ENCODE measurements at places on chromosomes 6 and 20.

DNA sequence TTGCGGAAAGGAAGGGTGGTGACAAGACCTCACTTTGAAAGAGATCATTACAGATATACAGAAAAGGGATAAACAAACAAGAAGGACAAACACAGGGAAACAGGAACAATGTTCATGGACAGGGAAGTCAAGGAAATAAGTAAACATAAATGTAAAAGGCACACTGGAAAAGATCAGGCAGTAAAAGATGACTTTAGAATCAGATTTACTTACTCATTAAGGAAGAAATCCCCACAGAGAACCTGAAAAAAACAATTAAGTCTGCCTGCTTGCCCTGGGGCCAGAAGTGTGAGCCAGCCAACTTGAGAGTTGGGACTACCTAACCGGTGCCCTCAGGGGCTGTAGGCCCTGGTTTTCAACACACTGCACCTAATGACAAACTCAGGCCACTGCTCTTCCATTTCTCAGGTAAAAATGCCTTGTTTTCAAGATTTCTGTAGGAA lies 1.7 kb downstream of the APMAP start:
- DNase-seq, result no peak

- no peak for DNase-seq
Observed at GRCh38 chr6:78062993-78063392, 410.2 kb downstream of the MEI4 start.

DNA sequence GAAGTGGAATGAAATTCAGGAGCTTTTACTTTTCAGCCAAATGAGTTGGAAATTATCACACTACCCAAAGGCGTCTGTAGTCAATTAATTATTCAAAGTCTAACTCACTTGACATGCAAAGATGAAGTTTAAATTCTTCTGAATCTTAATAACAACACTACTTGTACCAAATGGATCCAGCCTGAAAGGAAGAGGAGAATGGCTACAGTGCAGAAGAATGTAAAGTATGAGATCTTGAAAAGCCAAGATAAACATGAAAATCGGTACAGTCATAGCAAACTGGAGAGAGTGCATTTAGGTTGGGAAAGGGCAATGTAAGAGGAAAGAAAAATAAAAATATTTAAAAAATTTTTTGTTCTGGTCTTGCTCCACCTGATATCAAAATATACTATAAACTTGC lies 195.5 kb downstream of the SIM1 start:
- no peak for DNase-seq

GRCh38 chr20:62736407-62737071 lies 27.9 kb downstream of the NTSR1 start:
- peak; percentile 37 for DNase-seq

DNA sequence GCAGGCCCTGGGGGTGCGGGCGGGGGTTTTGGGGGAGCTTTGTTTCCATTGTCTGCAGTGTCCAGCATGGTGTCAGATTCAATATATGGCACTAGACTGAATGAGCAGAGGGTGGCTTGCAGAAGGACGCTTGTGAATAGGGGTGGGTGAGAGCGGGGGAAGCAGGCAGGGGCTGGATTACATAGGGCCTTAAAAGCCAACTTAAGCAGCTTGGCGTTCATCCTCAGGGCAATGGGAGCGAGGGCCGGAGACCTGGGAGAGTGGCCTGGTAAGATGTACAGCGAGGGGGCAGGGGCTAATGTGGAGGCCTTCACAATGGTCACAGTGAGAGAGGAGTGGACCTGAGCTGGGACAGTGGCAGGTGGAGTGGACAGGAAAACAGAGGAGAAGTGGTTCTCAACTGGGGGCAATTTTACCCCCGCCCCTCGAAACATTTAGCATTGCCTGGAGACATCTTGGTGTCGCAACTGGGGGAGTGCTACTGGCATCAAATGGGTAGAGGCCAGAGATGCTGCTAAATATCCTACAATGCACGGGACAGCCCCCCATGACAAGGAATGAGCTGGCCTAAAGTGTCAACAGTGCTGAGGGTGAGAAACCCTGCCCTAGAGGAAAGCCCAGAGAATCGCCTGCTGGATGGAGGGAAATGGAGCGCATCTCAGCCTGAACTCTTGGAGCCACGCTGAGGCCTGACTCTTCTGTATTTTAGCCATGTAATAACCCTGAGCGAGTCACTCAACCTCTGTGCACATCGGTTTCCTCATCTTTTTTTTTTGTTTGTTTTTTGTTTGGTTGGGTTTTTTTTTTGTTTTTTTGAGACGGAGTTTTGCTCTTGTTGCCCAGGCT lies 15.1 kb upstream of the BAK1 start:
- no peak for DNase-seq

DNA sequence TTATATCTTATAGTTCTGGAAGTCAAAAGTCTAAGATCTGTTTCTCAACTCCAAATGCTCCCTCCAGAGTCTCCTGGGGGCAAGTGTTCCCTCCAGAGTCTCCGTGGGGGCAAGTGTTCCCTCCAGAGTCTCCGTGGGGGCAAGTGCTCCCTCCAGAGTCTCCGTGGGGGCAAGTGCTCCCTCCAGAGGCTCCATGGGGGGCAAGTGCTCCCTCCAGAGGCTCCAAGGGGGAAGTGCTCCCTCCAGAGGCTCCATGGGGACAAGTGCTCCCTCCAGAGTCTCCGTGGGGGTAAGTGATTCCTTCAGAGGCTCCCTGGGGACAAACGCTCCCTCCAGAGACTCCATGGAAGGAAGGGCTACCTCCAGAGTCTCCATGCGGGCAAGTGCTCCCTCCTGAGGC lies 34.0 kb upstream of the THBS2 start:
- no peak for DNase-seq

DNA sequence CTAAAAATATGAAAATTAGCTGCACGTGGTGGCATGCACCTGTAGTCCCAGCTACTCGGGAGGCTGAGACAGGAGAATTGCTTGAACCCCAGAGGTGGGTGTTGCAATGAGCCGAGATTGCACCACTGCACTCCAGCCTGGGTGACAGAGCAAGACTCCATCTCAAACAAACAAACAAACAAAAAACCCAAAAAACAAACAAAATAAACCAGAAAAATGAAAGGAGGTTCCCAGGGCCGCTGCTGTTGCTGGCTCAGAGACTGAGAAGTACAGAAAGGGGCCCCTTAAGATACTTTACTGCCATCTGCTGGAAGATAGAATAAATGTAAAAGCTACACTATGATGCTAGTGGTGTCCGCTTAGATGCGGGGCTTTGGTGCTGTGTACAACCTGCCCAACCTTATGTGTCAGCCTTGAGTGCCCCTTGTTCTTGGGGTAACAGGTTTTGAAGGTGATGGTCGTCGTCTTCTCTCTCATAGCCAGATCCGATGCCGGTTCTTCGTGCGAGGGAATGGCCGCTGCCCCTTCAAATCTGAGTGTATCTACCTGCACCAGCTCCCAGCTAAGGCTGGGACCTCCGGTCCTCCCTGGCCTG lies 2.8 kb upstream of the FANCE start:
- DNase-seq, result peak; percentile 73

- DNase-seq, result no peak
Observed at GRCh38 chr6:139271056-139271455, 20.7 kb downstream of the TXLNB start.

DNA sequence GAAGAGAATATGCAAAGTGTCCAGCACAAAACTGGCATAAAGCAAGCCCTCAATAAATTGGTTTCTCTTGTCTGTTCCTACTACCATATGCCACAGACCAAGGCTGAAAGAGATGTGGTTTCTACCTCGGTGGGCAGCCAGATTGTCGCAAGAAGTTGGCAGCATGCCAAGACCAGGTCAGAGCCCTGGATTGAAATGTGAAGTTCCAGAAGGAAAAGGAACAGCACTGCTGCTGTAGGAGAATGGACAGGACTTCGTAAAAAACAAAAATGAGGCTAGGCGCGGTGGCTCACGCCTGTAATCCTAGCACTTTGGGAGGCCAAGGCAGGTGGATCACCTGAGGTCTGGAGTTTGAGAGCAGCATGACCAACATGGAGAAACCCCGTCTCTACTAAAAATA lies 22.1 kb downstream of the MRPL14 start:
- no peak for DNase-seq

DNA sequence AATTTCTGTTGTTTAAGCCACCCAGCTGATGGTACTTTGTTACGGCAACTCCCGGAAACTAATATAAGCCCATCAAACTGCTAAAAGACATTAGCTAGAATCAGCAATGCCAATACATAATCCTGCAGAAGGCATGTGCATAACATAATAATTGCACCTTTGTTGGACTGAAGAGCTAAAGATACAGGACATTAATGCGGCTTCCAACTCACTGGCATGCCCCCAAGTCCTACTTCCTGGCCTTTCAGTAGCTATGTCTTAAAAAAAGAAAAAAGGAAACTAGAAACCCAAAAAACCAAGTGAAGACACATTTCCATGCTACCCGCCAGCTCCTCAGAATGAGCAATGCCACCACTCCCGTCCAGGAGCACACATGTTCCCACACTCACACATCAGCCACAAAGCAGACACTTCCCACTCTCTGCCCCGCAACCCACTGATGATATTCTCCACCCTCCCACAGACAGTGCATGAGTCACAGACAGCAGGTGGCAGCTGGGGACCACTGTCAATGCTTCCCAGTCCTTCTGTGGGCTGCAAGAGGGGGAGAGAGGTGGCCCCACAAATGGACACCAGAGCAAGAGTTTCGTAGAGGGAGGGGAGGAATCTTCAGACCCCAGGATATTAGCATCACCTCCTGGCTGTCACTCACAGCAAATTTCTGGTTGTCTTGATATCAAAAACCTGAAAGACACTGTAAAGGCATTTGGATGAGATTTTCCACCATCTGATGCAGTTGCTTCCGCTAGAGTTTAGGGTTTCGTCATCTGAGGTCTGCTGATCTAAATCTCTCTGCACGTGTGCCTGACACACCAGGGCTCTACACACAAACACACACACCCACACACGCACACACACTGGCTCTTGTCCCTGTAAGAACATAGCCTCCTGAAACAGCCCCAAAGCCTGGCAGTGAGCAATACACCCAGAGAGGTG lies 32.8 kb downstream of the GFOD1 start:
- no peak for DNase-seq

DNA sequence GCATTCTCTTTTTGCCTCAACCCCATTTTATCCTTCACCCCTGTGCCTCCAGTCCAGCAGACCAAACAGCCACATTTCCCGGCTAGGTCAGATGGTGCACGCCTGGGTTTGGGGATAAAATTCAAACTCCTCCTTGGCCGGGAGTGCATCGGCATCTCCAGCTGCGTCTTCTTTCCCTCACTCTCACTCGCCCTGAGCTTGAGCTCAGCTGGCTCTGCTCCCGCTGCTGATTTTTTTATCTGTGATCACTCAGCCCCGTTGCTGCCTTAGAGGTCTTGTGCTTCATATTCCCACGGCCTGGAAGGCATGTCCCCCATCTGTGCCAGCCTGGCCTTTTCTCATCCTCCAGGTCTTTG lies 6.8 kb upstream of the EZR start:
- DNase-seq, result no peak

GRCh38 chr6:25094726-25095125 lies 159.0 kb upstream of the RIPOR2 start:
- peak; percentile 3 for DNase-seq

GRCh38 chr6:138757136-138757535 lies 16.4 kb upstream of the CCDC28A start:
- no peak for DNase-seq

- no peak for DNase-seq
Observed at GRCh38 chr6:67362976-67363375, 1272.1 kb upstream of the ADGRB3 start.

- no peak for DNase-seq
Observed at GRCh38 chr20:4297127-4297826, 281.9 kb upstream of the RNF24 start.

DNA sequence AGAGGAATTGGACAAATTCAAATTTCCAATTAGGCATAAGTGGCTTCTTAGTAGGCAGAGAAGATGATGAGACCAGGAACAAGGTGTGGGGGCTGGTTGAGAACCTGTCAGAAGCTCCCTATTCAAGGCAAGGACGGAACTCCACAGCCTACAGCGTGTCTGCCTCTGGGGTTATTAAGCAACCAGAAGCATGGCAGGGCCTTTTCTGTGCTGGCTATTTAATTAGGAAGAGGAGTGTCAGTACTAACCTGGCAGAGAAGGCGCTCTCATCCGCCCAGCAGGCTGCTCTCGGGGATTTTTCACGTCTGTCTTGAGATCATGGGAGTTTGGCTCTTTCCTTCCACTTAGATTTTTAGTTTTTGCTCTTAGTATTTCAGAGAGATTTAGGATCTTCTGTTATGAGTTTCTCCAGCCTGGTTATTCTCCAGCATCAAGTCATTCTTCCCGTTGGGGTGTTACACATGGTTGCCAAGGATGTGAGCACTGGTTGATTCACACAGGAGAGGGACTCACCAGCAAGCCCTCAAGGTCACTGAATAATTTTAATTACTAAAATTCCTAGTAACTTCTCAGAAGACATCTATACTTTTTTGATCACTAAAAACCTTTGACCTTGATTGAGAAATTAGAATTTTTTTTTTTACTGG lies 23.9 kb downstream of the ADTRP start:
- DNase-seq, result no peak

DNA sequence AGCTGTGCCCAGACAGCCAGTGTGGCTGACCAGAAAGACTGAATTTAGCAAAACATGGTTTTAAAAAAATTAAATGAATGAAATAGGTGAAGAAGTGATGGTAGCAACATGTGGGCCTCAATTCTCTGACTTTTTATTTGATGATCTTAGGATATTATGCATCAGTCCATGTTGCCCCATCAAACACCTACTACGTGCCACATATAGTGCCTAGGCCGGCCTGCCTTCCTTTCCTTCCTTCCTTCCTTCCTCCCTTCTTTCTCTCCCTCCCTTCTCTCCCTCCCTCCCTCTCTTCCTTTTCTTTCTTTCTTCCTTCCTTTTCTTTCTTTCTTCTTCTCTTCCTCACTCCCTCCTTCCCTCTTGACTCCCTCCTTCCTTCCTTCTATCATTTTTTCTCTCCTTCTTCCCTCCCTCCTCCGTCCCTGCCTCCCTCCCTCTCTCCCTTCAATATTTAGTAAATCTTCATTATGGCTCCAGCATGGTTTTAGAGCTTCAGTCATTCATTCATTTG lies 209.8 kb downstream of the TSHZ2 start:
- no peak for DNase-seq

GRCh38 chr6:56368491-56368890 lies 121.1 kb upstream of the COL21A1 start:
- DNase-seq, result no peak

DNA sequence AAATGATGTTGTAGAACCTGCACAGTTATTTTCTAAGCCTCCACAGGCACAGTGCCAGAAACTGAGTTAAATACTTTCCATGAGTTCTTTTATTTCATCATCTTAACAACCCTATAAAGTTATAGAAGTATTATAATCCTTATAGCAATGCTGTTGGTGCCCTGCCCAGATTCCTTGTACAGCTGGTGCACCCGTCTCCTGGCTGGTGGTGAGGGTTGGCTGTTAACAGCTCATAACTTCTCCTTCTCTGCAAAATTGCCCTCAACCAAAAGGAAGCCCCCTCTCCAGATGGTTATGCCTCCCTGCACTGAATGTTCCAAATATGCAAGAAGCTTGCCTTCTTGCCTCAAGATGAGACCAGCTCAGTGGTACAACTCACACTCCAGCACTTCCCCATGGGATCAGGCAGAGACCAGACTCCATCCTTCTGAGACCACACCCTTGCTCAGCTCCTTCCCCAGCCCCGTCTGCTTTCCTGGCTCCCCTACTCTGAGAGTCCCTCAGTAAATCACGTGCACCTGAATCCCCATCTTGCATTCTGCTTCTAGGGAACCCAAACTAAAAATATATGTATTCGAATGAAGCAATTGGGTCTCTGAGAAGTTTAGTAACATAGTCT lies 304.4 kb upstream of the PLCB4 start:
- DNase-seq, result peak; percentile 59

- no peak for DNase-seq
Observed at GRCh38 chr20:59589086-59589684, 15.2 kb upstream of the PHACTR3 start.

All from NCI-H524 (cell line).